ENCODE measurements at places on chromosomes 16 and 17. TPM values are rescaled to one million over a fixed set of nuclear protein-coding genes. Genes with fewer than 3 reads are reported as not detected.

The P2RX5 gene
- total RNA-seq = 24.9 TPM

The UTS2R gene
- total RNA-seq = not detected

The TEKT5 gene
- total RNA-seq = not detected

The TUBB3 gene
- total RNA-seq = 265 TPM

The EFCAB13 gene
- total RNA-seq = 2.2 TPM

The KRTAP4-3 gene
- total RNA-seq = not detected

The TMEM220 gene
- 2.0 TPM for total RNA-seq

The LRRC46 gene
- 3.7 TPM for total RNA-seq

The ACSM5 gene
- total RNA-seq = not detected

Measured in A549 treated with AZD2906 at 1 μM for 4 hours (cell line).